ENCODE measurements at places on chromosomes 16 and 17.

GRCh38 chr17:81057079-81057730, 22.3 kb downstream of the BAIAP2 start:
- no peak for DNase-seq

- no peak for DNase-seq
Observed at GRCh38 chr17:65552214-65552613, 9.2 kb downstream of the AXIN2 start.

DNA sequence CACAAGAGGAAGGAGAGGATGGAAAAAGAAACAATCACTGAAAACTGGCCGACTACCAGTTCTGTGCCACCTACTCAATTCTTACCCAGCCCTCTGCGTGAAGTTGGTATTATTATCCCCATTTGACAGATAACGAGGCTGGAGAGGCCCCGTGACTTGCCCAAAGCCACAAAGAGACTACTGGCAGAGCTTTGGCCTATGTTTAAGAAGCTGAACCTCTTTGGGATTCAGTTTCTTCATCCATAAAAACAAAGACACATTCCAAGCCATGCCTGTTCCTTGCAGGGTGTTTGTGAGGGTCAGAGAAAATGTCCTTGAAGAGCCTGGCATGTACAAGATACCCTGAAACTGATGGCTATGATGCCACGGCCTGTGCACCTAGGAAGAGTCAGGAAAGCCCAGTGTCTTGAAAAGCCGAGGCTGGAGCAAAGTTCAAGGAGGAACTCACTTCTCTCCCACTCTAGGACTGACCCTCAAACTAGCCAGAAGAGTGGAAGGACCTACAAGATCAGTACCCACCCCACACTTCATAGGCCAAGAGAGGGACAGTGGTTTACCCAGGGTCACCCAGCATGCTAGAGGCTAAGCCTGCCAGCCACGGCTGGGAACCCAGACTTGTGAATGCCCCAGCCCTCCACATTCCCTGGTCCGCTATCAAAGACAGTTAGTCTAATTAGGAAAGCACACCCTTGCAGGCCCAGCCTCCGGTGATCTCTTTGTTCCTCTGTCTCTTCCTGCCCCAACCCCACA, 1.6 kb upstream of the ACSF2 start:
- DNase-seq: no peak

DNA sequence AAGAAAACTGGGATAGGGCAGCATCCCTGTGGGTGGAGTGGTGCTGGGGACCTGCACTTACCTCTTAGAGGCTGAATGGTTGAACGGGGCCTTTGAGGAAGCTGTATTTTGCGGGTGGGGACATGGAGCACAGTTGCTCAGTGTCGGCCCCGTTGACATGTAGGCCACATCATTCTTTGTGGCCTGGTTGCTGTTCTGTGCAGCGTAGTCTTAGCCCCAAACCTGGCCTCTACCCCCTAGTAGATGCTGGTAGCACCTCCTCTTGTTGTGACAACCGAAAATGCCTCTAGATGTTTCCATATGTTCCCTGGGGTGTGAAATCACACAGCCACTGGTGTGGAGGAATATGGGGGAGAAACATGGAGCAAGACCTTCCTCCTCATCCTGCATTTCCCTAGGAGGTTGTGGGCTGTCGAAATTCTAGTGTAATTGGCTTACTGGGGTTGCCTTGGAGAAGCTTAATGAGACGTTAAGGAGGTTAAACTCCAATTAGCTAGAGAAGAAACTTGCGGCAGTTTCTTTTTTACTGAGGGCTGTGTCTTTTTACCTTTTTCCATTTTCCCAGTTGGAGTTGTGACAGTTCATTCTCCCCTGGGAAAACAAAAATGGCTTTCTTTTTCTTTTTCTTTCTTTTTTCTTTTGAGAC, 9.4 kb downstream of the ABCC1 start:
- DNase-seq: no peak

DNA sequence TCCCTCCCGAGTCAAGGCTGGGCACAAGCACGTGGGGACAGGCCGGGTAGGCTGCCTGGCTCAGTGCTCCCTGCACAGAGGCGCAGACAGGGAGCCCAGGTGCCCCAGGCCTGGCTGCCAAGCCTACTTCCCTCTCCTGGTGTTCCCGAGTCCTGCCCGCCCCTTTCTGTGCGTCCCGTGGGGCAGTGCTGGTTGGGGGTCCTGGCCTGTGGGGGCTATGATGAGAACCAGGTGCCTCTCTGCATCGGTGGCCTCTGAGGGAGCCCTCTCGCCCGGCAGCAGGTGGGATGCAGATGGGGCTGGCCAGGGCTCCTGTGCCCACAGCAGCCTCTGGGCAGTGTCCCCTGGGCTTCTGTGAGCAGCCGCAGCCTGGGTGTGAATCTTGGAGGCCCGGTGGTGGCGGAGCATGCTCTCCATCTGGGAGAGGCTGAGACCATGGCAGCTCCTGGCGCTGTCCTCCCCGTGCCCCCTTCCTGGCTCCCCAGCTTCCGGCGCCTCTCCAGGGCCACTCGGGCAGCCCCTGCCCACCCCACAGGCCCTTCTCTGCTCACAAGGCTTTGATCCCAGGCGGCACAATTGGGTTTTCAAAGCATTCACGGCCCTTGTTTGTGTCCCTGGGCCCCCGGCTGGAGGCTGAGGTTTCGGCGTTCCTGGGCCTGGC, 7.2 kb downstream of the CENPX start:
- no peak for DNase-seq

DNA sequence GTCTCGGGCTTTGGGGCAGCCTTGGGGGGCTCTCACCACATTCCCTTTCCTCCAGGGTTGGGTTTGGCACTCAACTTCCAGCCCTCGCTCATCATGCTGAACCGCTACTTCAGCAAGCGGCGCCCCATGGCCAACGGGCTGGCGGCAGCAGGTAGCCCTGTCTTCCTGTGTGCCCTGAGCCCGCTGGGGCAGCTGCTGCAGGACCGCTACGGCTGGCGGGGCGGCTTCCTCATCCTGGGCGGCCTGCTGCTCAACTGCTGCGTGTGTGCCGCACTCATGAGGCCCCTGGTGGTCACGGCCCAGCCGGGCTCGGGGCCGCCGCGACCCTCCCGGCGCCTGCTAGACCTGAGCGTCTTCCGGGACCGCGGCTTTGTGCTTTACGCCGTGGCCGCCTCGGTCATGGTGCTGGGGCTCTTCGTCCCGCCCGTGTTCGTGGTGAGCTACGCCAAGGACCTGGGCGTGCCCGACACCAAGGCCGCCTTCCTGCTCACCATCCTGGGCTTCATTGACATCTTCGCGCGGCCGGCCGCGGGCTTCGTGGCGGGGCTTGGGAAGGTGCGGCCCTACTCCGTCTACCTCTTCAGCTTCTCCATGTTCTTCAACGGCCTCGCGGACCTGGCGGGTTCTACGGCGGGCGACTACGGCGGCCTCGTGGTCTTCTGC, 8.4 kb downstream of the SLC16A3 start:
- no peak for DNase-seq

- DNase-seq: no peak
Observed at GRCh38 chr17:51107778-51108177, 12.9 kb downstream of the SPAG9 start.

Data from NT2/D1 (cell line).